ENCODE measurements at places on chromosomes 16 and 17.

GRCh38 chr17:77459018-77459755, 318.4 kb downstream of the SEC14L1 start:
- no peak for DNase-seq

DNA sequence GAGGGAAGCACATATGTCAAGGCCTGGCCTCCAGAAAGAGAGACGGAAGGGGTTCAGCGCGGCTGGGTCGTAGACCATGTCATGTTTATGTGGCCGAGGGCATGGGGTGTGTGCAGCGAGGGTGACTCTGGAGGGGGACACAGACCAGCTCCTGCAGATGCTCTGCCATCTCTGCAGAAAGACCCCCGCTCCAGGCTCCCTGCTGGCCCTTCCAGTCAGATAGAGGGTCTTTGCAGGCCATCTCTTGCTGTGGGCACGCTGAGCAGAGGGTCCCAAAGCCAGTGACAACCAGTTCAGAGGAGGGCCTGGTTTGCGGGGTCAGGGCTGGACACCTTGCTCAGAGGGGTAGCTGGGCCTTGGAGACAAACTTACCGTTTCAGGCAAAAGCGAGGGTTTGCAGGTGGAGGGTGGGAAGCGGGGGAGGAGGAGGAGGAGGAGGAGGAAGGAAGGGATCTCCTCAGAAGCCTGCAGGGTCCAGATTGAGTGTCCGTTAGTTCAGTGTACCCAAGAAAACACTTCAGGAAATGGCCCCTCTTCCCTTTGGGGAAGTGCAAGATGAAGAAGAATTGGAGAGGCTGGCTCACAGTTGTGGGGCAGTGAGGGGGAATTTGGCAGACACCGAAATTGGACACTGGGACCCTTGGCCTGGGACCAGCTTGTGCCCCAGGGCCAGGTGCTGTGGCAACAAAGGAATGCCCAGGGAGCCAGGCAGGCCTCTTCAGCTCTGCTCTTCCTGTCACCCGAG, 102.8 kb downstream of the CMIP start:
- DNase-seq = no peak

GRCh38 chr16:66612422-66612821, 7.9 kb downstream of the CMTM3 start:
- no peak for DNase-seq

- no peak for DNase-seq
Measured at GRCh38 chr16:86321491-86321890, 188.8 kb upstream of the FOXF1 start.

- no peak for DNase-seq
Measured at GRCh38 chr17:50186661-50187393, 14.6 kb downstream of the COL1A1 start.

- DNase-seq = no peak
Measured at GRCh38 chr17:2071455-2072281, 16.8 kb downstream of the HIC1 start.

DNA sequence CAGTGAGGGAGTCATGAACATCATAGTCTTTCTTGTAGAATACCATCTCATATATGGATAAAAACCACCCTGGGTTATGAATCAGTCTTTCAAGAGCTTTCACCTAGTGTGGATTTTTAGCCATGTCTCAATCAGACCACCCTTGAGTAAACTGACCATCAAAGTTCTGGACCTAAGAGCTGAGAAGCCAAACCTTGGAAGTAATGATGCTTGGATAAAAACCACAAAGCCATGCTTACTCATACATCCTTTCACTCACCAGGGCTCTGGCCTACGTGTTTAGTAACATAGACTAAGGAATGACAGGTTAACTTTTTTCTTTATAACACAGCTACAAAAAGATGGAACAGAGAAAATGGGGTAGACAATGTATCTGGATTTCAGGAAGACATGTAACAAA, 167.2 kb downstream of the STX8 start:
- no peak for DNase-seq

- no peak for DNase-seq
Measured at GRCh38 chr16:11869353-11870228, 18.2 kb upstream of the RSL1D1 start.

DNA sequence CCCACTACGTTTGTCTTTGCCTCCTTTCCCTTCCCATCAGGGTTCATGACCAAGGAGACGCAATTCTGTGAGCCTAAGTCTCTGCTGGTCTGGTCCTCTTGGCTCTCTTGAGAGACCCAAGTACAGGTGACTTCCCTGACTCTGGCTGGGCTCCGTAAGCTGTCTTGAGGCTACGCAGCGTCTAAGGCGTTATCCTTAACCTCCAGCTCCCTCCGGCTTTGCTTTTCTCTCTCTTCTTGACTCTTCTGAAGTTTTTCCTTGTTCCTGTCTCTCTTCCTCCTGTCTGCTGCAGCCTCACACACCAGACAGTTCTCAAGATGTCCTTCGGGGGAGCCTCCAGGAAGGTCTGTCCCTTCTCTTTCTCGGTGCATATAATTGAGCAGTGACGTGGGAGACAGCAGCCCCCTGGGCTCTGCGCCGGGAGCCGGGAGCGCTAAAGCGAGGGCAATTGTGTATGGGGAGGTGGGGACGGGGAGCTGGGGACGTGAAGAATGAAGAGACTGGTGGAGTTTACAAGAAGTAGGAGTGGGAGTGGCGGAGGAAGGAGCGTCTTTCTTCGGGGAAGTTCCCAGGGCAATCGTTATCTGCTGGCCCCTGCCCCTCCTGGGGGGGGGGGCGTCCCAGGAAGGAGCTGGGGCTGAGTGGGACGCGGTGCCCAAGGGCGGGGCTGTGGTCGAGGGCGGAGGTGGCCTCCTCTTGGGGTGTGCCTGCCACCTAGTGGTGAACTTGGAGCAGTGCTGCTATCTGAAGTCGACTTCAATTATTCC, 6.9 kb upstream of the PIRT start:
- peak; percentile 44 for DNase-seq

GRCh38 chr16:9647981-9648701, 534.1 kb downstream of the GRIN2A start:
- no peak for DNase-seq

- DNase-seq = no peak
Measured at GRCh38 chr17:32861981-32862380, 14.9 kb downstream of the MYO1D start.

- peak; percentile 37 for DNase-seq
Measured at GRCh38 chr16:79286646-79287423, 313.7 kb downstream of the MAF start.

GRCh38 chr17:10294180-10294579, 78.6 kb downstream of the MYH13 start:
- no peak for DNase-seq

DNA sequence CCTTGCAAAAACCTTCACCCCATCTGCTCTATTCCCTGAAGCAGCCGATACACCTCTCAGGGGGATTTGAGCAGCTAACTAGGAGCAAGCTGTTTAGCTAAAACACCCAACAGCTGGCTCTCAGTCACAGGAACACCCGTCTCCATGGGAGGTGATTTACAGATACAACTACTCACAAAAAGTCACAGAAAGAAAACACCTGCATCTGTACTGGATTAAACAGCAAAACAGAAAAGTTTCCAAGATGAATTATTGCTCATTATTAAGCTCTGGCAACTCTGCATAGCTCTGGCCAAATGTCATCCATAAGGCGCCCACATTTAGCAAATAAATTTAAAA, 22.3 kb downstream of the GJC1 start:
- DNase-seq = no peak

DNA sequence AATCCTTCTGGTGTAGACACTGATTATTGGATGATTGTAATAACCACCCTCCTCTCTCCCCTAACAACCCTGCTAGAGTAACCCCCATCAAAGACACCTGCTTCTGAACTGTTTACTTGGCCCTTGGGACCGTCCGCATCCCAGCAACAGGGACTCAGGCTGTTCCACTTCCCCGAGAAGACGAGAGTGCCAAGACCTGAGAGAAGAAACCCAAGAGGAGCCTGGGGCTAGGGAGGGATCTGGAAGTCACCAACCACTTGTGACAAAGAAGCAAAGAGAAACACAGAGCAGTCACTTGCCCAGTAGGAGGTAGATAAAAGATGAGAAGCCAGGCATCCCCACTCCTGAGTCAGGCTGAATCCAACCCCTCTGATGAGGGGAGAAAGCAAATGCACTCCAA, 84.3 kb downstream of the CDH11 start:
- DNase-seq = no peak

- DNase-seq = no peak
Measured at GRCh38 chr17:9986754-9987382, 81.8 kb upstream of the RCVRN start.

- DNase-seq = no peak
Measured at GRCh38 chr17:16923904-16924695, 47.8 kb downstream of the TNFRSF13B start.

GRCh38 chr16:8568231-8568617, 22.1 kb downstream of the TMEM114 start:
- no peak for DNase-seq

GRCh38 chr16:35636480-35637230, 2177.2 kb downstream of the TP53TG3F start:
- no peak for DNase-seq

DNA sequence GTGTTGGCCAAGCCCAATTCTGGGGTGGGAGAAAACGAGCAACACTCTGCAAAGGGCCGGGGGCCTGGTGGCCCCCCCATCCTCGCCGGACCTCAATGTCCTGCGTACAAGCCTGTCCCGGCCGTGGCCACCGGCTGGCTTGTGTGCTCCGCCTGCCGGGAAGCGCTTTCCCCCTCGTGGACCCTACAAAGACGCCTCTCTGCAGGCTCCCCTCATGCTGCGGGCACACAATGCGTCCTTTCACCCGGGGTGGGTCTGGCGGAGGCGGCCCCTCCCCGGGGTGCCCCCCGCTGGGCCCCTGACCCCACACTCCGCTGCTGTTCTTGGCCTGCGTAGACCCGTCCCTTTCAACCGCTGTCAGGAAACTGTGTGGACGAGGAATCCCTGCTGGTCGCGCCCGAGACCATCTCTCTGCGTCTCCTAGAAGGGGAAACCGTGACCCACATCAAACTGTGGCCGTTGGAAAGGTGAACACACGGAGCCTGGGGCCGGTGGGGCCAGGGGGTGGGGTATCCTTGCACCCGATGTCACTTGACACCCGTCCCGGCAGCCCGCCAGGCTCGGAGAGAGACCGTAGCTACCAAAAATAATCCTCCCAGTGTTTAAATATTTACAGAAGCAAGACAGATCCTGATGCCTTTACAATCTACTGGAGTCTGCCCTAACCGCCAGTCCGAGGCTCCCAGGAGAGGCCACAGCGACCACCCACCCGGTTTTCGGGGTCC, 43.6 kb downstream of the TBC1D16 start:
- DNase-seq = peak; percentile 34

- no peak for DNase-seq
Measured at GRCh38 chr17:17358866-17359265, 55.7 kb downstream of the NT5M start.

DNA sequence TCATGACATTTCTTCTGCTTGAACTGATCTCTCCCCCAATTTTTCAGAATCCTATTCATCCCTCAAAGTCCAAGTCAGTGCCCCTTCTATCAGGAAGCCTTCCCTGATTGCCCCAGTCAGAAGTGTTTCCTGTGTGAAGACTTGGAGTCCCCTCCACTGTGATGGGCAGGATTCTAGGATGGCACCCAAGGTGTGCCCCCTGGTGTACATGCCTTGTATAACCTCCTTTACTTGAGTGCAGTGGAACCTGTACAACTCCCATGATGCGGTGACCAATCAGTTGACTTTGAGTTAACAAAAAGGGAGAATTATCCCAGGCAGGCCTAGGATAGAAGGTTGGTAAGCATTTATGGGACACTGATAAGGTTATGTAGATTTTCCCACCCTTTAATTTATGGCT, 23.4 kb downstream of the MYH13 start:
- DNase-seq = no peak

GRCh38 chr17:72640415-72641165, 451.9 kb downstream of the SLC39A11 start:
- DNase-seq = no peak

GRCh38 chr16:48959204-48959603, 322.4 kb downstream of the CBLN1 start:
- no peak for DNase-seq

- DNase-seq = no peak
Measured at GRCh38 chr16:87507351-87508069, 14.7 kb upstream of the ZCCHC14 start.

- DNase-seq = no peak
Measured at GRCh38 chr17:34201225-34201624, 53.9 kb upstream of the CCL2 start.

DNA sequence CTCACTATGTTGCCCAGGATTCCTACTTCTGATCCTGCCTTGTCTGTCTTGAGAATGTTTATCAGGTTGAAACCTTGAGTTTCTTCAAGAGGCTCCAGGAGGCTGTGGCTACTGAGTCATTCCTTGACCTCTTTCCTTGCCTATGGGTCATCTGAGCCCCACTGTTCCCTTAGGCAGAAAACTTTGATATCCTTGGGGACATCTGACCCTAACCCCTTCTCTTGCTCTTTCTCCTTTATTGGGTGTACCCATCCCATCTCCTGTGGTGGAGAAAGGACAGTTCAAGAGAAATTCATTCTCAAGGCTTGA, 12.5 kb downstream of the ARL4D start:
- no peak for DNase-seq

GRCh38 chr17:34820922-34821321, 140.3 kb downstream of the CCT6B start:
- DNase-seq = no peak

DNA sequence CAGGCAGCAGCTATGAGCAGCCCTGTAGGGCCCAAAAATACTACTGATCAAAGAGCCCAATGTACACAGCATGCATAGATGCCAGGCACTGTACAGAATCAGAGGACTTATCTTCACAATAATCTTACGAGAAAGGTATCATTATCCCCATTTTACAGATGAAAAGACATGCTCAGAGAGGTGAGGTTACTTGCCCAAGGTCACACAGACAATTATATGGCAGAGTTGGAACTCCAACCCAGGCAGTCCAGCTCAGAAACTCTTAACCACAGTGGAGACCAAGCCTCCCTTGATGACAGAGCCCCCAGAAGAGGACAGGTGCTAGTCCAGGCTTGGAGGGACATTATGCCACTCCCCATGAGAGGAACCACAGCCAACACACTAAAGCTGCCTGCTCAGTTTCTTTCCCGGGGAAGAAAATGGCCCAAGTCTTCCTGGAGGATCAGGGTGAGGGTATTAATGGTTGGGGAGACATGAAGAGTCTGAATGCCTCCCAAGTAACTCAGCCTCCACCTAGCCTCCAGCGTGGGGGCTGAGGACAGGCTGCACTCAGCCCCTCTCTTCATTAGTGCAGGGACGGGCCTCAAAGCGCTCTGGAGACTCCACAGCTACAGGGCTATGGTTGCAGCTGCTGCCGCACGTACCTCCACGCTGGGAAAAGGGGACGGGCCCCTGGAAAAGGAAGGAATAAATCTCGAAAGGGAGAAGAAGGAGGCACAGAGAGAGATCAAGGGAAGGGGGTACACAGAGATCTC, 826 bp downstream of the UNC119 start:
- no peak for DNase-seq

DNA sequence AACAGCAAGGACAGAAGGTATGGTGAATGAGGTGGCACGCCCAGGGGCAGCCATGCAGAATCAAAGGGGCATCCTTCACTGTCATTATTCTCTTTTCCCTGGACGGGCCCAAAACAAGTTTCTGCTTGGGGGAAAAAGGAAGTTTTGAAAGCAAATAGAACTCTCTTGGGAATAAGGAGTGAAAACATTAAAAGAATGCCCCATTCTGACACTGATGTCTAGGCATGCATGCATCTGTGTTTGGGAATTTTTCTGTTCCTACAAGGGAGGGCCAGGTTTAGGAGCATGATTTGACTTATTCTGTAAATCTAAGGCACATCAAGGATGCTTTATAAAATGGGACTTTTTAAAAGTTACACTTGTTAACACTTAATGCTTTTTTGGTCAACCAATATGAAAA, 34.3 kb upstream of the SLC12A3 start:
- no peak for DNase-seq
